ENCODE measurements at places on chromosomes 1 and 21.

GRCh38 chr1:79133774-79134364, 127.3 kb upstream of the ADGRL4 start:
- no peak for DNase-seq

DNA sequence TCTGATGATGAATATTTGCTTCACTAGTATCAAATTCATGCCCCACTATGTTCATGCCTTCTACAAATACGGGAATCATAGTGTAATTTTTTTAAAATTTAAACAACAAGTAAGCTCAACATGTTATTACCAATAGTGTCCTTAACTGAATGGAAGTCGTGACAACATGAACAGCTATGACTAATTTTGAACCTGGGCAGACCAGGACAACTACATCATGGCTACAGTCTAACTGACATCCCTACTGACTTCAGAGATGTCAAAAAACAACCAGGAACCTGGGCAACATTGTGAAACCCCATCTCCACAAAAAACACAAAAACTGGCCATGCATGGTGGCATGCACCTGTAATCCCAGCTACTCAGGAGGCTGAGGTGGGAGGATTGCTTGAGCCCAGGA, 33.5 kb upstream of the RAP1A start:
- no peak for DNase-seq

DNA sequence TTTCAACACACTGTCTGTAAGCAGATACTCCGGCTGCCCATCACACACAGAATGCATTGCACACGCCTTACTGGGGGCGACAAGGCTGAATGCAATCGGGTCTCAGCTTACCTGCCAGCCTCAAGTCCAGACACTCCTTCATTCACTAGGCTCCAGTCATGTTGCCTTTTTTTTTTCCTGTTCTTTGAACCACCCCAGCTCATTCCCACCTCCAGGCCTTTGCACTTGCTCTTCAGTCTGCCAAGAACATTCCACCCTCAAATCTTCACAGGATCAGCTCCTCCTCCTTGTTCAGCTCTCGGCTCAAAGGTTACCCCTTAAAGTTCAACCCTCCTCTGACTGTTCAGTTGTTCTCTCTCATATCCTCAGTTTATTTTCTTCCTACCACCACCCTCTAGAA, 181.9 kb upstream of the ESRRG start:
- DNase-seq: no peak

DNA sequence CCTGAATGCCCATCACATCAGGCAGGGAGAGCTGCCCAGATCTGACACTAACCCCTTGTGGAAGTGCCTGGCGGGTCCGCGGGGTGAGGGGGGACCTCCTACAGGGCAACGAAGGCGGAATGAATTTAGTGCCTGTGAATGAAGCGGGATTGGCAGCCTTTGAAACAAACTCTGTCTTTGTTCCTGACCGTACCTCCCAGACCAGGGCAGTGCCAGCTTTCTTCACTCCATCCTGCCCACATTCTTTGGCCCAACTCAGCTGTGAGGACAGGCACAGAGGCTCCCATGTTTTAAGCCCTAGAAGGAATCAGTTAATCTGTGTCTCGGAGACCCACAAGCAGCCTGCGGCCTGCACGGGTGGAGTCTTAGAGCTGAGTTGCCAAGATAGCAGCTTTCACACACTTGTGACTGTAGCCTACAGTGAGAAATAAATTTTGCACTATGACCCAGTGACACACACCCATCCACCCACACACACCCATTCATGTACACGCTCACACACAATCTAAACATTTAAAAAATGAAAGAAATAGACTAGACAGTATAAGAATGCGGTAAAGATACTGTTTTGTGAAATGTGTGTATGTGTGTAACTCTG, 60.1 kb upstream of the USP24 start:
- DNase-seq: no peak

DNA sequence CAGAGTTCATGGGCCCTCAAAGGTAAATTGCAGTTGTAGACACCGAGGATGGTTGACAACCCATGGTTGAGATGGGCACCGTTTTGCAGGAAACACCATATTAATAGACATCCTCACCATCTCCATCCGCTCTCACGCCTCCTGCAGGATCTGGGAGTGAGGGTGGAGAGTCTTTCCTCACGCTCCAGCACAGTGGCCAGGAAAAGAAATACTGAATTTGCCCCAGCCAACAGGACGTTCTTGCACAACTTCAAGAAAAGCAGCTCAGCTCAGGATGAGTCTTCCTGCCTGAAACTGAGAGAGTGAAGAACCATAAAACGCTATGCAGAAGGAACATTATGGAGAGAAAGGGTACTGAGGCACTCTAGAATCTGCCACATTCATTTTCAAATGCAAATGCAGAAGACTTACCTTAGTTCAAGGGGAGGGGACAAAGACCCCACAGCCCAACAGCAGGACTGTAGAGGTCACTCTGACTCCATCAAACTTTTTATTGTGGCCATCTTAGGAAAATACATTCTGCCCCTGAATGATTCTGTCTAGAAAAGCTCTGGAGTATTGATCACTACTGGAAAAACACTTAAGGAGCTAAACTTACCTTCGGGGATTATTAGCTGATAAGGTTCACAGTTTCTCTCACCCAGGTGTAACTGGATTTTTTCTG, 9.3 kb downstream of the SLAMF8 start:
- no peak for DNase-seq

DNA sequence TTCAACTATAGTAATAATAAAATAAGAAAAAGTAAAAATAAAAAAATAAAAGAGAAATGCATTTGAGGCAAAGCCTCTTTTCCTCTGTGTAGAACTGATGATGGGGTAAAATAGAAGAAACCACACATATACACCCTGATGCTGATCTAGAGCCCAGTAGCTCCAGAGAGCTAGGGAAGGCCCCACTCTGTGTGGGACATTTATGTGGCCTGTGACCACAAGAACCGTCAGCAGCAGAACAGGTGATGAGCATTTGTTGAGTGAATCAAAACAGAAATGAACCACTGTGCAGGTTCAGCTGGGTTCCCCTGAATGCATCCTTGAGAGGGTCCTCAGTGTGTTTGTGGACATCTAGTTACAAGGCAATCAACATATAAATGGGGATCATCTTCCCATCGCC, 221.8 kb upstream of the HOOK1 start:
- DNase-seq: no peak

DNA sequence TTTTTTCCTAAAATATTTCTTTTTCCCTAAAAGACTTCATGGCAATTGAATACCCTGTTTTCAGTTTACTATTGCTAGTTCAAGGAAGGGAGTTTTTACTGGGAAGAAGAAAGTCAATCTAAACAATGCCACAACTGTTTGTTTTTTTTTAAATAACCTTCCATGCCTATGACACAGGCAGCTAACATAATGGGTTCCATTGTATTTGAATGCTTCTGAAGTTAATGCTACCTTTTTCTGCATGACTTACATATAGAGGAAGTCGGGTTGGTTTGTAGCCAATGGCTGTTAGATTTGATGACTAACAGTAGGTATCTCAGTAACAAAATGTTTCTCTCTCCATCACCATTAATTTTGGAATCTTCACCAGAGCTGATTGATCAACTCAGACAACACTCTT, 134.0 kb downstream of the KIF26B start:
- DNase-seq: no peak

DNA sequence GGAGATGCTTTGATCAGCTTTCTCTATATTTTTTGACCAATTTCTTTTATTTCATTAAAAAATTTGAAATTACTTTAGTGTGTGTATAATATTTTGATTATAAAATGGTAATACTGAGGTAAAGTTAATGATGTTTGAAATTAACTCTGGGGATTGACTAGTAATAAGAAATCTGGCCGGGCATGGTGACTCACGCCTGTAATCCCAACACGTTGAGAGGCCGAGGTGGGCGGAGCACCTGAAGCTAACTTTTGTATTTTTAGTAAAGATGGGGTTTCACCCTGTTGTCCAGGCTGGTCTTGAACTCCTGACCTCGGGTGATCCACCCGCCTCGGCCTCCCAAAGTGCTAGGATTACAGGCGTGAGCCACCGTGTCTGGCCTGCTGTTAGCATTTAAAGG, 17.5 kb downstream of the SCP2 start:
- no peak for DNase-seq

DNA sequence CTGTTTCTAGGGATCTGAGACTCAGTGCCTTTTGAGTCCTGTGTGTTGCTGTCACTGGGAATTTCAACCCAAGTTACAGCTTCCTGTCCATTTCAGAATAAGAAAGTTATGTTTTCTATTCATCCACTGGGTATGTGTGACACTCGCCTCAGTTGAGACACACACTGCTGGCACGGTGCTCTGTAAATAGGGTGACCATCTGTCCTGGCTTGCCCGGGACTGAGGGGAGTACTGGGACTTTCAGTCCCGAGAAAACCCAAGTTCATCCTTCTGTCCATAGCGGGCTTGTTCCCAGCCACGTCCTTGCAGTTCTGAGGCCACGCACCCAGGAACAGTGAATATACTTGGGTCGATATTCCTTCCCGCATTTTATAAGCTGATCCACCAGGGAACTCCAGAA, 56.3 kb upstream of the DISP3 start:
- no peak for DNase-seq

- DNase-seq: no peak
These were observed at the start of gene SOX13 for GRCh38 chr1:204072931-204073836. SOX13 (plus strand) TSS chr1:204073115; CDS start chr1:204112916, 39,801 bp downstream.

GRCh38 chr1:79005945-79006344, 585 bp downstream of the ADGRL4 start:
- DNase-seq: no peak

GRCh38 chr1:185073725-185074124, 28.4 kb downstream of the RNF2 start:
- DNase-seq: no peak

GRCh38 chr1:39238476-39238875, 34.0 kb downstream of the MACF1 start:
- no peak for DNase-seq

GRCh38 chr1:39696448-39696847, 5.2 kb upstream of the HPCAL4 start:
- no peak for DNase-seq

DNA sequence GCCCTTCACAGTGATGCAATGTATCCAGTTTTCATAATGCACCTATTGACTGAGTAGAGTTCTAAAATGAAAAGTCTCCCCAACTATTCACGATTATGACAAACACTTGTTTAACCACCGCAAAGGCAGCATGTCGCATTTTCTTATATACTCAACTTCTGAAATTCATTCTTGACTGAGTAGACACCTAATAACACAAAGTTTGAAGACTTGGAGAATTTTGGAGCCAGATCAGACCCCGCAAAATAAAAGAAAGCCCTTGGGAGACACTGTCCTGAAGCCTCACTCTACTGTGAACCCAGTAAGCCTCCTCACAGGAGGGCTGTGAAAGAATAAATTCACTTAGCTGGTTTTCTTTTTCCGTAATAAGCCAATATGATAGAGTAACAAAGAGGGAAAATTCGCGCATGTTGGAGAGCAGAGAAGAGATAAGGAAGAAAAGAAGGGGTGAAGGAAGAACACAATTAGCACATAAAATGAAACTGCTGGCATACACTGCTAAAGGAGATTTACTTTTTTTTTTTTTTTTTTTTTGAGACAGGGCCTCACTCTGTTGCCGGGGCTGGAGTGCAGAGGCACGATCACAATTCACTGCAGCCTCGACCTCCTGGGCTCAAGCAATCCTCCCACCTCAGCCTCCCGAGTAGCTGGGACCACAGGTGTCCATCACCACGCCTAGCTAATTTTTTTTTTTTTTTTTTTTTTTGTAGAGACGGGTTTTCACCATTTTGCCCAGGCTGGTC, 492 bp upstream of the COLGALT2 start:
- no peak for DNase-seq

GRCh38 chr1:212648431-212648830, 39.9 kb downstream of the ATF3 start:
- DNase-seq: no peak

GRCh38 chr1:180863158-180863775, 49.4 kb upstream of the KIAA1614 start:
- DNase-seq: no peak

All from stimulated activated CD4-positive, alpha-beta T cell treated with anti-CD3 and anti-CD28 coated beads, TNF-alpha, amount 100 ng/mL, for 1 hour (primary cell).